ENCODE measurements at places on chromosomes 2 and 18.

- no peak for DNase-seq
Observed at GRCh38 chr2:236706288-236706687, 136.7 kb downstream of the ACKR3 start.

DNA sequence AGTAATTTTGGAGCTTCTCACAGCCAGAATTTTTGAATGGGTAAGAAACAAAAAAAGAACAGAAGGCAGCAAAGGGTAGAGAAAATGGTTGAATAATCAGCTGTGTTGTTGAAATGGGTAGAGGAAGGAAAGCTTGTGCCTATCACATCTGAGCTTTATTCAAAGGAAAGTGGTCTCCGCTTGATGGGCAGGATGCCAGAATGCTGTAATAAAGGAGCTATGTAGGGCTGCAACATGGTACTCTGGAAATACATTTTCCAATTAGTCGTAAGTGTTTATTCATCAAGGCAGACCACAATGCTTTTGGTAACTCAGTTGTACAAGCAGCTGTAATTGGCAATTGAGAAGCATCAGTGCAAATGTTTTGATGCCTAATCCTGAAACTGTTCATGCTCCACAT, 196.9 kb downstream of the ICOS start:
- DNase-seq, result no peak

DNA sequence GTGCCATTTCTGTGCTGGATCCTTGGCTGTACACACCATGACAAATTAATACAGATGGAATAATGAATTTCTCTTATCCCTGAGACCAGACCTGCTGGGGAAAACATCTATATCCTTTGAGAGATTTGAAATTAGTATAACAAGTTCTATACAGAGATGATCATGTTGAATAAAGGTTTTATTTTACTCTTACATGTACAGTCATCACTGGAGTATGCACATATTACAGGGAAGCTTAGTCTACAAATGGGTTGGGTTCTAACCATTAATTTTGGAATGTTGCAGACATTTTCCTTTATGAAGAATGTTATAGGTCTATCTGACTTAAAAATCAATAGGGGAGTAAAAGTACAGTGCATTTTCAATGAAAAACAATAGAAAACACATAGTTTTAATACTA, 29.9 kb upstream of the MMADHC start:
- DNase-seq, result no peak

DNA sequence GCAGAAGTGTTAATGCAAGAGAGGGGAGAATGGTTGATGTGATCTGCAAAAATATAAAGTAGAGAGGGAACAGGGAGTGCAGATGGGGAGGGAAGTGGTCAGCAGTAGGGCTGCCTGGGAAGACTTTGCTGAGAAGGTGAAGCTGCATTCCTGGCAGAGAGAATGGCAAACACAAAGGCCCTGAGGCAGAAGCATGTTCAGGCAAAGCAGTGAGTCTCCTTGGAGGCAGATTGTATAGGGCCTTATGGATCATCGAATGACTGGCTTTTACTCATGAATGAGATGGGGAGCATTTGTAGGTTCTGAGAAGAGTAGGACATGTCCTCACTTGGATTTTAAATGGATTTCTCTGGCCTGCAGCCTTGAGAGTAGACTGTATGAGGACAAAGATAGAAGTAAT, 9.5 kb downstream of the ITGA6 start:
- DNase-seq, result no peak

GRCh38 chr2:224137208-224137607, 98.1 kb upstream of the SERPINE2 start:
- DNase-seq, result no peak

DNA sequence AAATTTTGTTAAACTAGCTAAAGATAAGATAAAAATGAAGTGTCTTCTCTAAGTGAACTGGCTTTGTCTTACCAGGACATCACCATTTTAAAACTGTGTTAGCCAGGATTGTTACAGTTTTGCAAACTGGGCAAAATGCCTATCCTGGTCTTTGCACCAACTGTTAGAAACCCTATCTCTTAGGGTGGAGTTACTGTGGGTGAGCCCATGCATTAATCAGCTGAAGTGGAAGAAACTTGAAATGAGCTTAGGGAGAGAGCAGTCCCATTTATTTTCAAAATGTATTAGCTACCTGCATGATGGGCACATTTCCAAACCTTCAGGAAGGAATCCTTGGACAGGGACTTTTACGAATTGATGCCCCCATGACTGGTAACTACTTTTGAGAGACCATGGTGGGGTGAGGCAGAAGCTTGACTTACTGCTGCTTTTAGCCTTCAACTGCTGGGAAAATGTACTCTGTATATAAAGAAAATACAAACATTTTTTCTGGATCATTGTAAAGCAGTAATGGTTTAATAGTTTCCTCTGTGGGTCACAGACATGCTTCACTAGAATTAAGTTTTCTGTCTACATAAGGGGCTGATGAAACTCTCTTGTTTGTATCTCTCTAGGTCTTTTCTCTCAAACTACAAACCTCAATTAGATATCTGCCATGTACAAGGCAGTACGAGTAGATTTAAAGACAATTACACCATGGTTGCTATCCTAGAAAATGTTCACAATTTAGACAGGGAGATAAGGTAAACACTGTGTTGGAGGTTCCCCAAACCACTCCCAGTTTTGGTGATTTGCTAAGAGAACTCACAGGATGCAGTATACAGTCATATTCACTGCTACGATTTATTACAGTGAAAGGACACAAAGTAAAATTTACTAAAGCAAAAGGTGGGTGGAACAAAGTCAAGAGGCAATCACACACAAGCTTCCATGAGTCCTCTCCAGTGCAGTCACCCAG, 321.4 kb upstream of the MMADHC start:
- DNase-seq, result no peak

DNA sequence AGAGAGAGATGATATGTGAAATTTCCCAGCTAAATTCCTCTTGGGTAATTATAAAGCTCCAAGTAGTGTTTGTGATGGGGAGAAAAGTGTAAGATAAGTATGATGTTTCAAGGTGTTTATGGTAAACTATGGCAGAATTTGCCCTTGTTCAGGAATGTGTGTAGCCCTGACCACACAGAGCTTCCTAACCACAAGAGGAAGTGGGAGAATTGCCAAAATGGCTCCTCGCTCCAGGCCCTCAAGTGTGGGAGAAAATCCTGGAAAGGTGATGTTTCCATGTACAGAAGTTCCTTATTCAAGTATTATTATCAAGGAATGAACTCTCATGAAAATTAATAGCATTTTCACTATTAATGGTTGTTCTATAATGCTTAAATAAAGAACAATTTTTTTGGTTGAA, 878.3 kb downstream of the TDRD15 start:
- no peak for DNase-seq

GRCh38 chr2:194455358-194455757, 1201.7 kb upstream of the SLC39A10 start:
- no peak for DNase-seq

GRCh38 chr2:98127229-98127989, 40.4 kb downstream of the VWA3B start:
- DNase-seq, result no peak

GRCh38 chr18:74825460-74825859, 227.8 kb downstream of the ZNF407 start:
- no peak for DNase-seq

- no peak for DNase-seq
Observed at GRCh38 chr2:101231937-101232730, 20.6 kb upstream of the CNOT11 start.

DNA sequence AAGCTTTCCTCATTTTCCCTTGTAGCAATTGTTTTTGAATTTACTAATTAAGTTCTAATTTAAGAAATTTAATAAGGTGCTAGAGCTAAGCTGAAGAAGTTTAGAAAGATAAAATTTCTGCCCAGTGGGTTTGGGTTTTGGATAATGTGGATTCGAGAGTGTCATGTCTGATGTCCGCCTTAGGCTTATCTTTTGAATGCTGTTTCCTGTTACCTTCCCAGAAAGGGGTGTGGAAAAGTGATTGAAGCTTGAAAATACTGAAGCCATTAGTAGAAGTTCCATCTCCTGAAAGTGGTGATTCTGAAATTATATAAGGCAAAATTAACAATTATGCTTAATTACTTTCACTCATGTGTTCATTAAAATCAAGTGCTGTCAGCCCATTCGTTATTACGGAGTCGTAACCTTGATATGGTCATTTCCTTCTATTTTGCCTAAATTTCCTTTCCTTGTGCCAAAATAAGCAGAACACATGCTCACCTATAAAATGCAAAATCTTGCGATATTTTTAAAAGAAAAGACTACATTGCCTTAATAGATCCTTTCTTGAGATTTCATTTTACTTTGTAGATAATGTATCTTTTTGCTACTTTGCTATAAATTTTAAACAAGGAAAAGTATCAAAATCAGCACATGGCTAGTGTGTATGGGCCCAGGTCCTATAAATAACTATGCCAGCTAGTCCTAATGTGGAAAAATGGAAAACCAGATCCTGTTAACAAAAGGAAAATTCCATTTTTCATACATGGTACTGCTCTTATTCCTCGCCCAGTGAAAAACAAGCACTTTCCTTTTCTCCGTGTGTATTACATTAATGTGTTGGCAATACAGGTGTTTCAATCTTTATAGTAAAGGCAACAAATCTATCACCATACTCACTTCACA, 97.3 kb downstream of the ICOS start:
- DNase-seq, result no peak

- DNase-seq, result no peak
Observed at GRCh38 chr2:21118302-21118920, 5.4 kb upstream of the TDRD15 start.

DNA sequence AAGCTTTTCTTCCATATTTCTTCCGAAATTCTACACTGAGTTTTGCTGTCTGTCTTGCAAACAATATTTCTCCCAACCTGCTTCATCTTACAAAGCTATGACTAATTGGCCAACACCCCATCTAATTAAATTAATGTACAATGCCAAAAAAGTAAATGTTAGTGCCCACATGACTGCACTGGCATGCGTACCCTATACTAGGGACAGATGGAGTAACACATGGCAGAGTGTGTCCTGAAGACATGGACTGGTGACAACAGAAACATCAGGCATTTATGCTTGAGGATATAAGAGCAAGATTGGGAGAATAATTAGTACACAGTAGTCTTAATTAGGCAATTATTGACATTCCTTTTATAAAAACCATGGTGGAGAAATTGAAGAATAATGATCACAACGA, 66.8 kb downstream of the MREG start:
- no peak for DNase-seq

GRCh38 chr2:237182422-237183123, 96.9 kb downstream of the COPS8 start:
- no peak for DNase-seq

DNA sequence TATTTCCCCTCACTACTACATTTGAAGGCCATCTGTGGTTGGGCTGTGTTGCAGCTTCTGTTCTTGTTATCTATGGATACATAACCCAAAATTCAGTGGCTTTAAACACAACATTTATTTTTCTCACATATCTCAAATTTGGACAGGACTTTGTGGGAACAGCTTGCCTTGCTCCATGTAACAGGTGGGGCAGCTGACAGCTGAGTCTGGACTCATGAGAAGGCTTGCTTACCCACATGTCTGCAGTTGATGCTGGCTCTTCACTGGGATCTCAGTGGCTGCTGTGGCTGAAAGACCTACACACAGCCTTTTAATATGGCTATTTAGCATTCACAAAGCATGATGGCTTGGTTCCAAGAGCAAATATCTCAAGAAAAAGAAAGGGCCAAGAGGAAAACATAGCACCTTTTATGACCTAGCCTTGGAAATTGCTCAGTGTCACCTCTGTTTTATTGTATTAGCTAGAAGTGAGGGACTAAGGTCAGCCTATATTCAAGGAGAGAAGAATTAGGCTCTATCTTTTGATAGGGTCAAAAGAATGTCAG, 296.8 kb upstream of the ZNF521 start:
- no peak for DNase-seq

DNA sequence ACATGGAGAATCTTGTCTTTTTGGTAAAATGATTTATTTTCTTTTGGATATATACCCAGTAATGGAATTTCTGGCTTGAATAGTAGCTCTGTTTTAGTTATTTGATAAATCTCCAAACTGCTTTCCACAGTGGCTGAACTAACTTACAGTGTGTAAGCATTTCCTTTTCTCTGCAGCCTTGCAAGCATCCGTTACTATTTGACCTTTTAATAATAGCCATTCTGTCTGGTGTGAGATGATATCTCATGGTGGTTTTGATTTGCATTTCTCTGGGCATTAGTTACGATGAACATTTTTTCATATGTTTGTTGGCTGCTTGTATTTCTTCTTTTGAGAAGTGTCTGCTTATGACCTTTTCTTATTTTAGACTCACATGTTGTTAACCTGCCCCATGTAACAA, 190.2 kb downstream of the GALR1 start:
- no peak for DNase-seq

DNA sequence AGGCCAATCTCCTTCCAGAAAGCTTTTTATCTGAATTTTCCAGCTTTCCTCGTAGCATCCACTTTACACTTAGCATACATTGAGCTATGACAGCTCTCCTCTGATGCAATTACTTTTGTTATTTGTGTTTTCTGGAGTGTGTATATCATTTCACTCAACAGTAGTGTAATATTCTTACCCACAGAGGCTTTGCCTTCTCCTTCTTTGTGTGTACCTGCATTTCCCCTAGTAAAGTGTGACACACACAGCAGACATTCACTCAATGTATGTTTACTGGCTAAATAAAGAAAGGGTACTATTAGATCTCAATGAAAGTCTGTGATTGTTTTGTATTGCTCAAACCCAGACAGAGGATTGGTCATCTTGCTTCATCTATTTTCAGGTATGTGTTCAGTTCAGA, 193.7 kb upstream of the MEX3C start:
- no peak for DNase-seq

DNA sequence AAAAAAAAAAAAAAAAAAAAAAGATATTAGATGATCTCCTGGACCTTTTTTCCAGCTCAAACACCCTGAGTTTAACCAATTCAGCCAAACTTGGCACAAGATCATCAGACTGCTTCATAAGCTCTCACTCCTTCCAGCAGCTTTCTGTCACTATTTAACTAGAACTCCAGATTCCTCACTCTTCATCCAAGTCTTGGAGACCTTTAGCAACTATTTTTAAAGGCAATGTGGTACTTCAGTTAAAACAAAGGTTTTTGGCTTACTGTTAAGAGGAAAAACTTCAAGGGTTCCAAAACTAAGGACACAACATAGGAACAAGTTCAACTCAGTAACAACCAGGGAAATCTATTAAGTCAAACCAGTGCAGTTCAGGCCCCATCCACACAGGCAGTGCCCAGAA, 23.2 kb downstream of the LAMA1 start:
- DNase-seq, result no peak

GRCh38 chr2:6627316-6627715, 238.4 kb downstream of the CMPK2 start:
- no peak for DNase-seq

- no peak for DNase-seq
Observed at GRCh38 chr2:106120432-106120831, 73.7 kb downstream of the UXS1 start.

GRCh38 chr2:5698134-5698533, 6.0 kb downstream of the SOX11 start:
- no peak for DNase-seq

- no peak for DNase-seq
Observed at GRCh38 chr2:54940723-54941122, 109.5 kb downstream of the RTN4 start.

- DNase-seq, result no peak
Observed at GRCh38 chr2:3598197-3598910, 3.4 kb downstream of the COLEC11 start.

GRCh38 chr2:1642066-1642861, 102.1 kb downstream of the PXDN start:
- no peak for DNase-seq

Data from stimulated activated CD8-positive, alpha-beta memory T cell treated with anti-CD3 and anti-CD28 coated beads, Interleukin-12 subunit alpha, Interleukin-12 subunit beta, amount 100 ng/mL, for 1 hour (primary cell).